Activated T-cell treated with anti-CD3 and anti-CD28 coated beads for 48 hours (primary cell): ENCODE measurements at places on chromosomes 11 and 22.
A peak's percentile ranks its signal among the peaks of the same experiment; 100 is the strongest.

DNA sequence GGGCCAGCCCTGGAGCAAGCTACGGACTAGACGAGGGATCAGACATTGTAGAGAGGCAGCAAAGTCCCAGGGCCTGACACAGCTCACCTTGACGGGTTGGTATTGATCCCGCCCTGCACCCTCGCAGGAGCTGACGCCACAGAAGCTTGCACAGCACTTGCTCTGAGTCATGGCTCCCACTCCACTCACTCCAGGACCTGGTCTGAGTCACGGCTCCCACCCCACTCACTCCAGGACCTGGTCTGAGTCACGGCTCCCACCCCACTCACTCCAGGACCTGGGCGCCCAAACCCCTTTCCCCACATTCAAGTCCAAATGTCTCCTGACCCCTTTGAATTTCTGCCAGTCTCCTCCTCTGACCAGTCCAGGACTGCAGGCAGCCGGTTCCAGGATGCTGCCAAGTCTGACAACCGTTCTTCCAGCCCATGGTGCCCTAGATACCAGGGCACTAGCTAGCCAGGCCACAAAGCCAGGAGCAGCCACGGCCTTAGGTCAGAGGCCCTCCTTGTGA, 6.0 kb upstream of the PNPLA5 start:
- DNase-seq: peak; percentile 31

DNA sequence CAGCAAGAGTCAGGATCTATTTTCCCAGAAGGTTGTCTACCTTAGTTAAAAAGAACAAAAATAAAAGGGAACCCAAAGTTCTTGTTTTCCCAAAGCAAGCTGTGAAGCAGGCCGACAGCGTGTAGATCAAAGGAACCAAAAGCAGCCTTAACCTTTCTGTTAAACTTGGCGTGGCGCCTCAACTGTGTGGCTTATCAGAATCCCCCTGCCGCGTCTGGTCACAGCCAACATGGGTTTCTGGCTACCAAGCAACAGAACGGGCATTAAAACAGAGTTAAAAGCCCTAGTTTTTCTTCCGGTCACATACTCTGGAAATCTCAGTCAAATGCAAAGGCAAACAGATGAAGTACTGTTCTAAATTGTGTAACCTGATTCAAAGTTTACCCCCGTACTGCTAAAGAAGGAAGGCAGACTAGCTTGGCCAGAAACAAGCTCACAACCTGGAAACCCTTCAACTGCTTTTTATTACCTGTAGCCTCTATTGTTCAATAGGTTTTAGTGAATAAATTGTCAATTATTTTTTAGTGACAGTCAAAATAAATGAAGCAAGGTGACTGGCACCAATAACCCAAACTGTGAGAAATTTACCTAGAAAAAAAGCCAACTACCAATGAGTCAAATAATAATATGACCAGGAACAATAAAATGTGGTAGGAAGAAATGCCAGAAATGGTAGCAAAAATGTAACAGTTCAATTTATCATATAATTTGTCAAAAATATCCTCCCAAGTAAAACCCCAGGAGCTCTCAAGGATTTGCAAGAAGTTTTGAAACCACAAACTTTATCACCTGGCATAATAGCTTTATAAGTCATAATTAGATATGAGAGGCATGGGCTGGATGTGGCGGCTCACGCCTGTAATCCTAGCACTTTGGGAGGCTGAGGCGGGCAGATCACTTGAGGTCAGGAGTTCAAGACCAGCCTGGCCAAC, 21.4 kb downstream of the CHKA start:
- no peak for DNase-seq

GRCh38 chr11:105923252-105923651, 98.8 kb downstream of the MSANTD4 start:
- no peak for DNase-seq

GRCh38 chr22:27752771-27753170, 48.8 kb downstream of the MN1 start:
- DNase-seq: no peak

- no peak for DNase-seq
Observed at GRCh38 chr22:27594474-27595134, 207.0 kb downstream of the MN1 start.

- DNase-seq: no peak
Observed at GRCh38 chr22:23072077-23072910, 2.0 kb downstream of the GNAZ start.
